Activated CD4-positive, alpha-beta T cell treated with anti-CD3 and anti-CD28 coated beads, Interleukin-2, amount 10 ng/mL, durations not matched to agents 24 days and 14 days (primary cell): ENCODE measurements at places on chromosomes 16 and 17. TPM values are rescaled to one million over a fixed set of nuclear protein-coding genes. Genes with fewer than 3 reads are reported as not detected.

The ABCC11 gene
- total RNA-seq, result 0.12 TPM in 1 of 2 replicates, not detected in the other

The CMTR2 gene
- total RNA-seq, result 20.0 and 20.8 TPM in 2 replicates

The SCGB1C2 gene
- total RNA-seq, result not detected in 2 replicates

The CSNK1D gene
- total RNA-seq, result 137 and 146 TPM in 2 replicates

The HASPIN gene
- 25.1 and 25.3 TPM in 2 replicates for total RNA-seq

The UTS2R gene
- 0.14 TPM in 1 of 2 replicates, not detected in the other for total RNA-seq

The KRT17 gene
- total RNA-seq, result not detected in 2 replicates

DNA sequence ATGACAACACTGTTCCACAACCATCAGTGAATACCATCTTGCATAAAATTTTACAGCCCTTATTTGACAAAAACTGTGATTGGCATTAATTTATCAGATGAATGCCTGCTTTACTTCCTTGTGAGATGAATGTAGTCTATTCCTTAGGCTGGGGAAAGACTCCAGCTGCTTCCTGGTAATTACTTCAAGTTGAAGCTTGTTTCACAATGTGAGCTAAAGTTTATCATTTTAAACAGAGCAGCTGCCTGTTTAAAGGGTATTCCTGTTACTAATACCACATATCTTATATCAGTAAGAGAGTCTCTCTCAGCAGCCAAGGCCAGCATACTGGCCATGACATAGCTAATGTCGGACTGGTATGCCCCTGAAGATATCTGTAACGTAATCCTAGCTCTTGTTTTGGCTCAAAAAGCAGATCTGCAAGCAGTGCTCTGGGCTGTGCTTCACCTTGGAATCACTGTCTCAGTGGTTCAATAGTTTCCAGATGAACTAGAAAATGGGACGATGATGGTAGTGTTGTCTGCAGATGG, 13.2 kb upstream of the ARL2BP start:
- DNase-seq, result no peak
- peaks cover 4% of the 10 kb centered on the region for H3K4me1 ChIP-seq
- no peaks in the 10 kb centered on the region for H3K27me3 ChIP-seq
- no peak overlapping the region for H3K4me3 ChIP-seq
- H3K27ac ChIP-seq, result no peak overlapping the region

DNA sequence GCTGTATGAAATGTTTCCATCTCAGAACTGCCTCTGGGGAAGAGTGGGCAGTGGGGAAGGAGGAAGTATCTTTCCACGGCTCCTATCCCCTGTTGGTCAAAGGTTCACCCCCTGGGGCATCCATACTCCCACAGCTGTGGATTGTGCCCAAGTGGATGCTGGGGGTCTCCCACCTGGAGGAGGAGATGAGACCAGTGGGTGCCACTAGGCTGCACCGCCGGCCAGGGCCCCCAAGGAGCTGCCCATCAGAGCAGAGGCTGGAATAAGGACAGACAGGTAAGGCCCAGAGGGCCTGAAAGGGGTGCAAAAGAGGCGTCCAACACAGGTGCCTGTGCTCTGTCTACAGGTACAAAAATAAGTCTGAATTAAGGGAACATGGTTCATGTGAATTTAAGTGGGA, 87.5 kb downstream of the WSCD1 start:
- no peaks in the 10 kb centered on the region for H3K27me3 ChIP-seq
- no peak overlapping the region for H3K27ac ChIP-seq
- H3K4me1 ChIP-seq, result no peaks in the 10 kb centered on the region
- H3K36me3 ChIP-seq, result no peaks in the 10 kb centered on the region
- no peak for DNase-seq

DNA sequence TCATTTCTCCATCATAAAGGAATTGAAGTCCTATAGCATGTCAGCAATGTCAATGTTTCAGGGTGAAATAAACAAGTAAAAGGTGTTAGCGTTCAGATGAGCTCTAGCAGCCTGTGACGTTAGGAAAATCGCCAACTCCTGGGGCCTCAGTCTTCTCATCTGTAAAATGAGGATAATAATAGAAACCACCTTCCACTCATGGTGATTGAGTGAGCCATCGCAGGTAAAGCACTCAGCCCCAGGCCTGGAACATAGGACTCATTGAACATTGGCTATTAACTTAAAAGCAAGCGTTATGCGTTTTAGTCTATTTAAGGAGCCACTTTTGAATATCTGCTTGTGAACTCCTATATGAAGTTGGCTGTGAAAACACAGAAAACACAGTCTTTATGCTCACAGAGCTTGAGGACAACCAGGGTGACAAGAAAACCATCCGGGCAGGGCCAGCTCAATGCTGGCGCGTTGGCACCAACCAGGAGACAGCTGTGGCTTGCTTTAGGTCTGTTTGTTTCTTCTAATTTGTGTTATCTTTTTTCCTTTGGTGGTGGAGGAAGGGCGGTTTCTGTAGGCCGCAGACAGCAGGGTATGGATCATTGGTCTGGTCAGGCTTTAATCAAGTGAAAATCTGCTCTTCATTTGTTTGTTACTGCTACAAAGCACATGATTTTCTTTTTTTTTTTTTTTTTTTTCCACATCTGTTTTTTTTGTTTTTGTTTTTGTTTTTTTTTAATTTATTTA, 35.7 kb upstream of the MED9 start:
- H3K36me3 ChIP-seq, result no peaks in the 10 kb centered on the region
- no peak overlapping the region for H3K27ac ChIP-seq
- no peaks in the 10 kb centered on the region for H3K4me1 ChIP-seq
- H3K4me3 ChIP-seq, result no peak overlapping the region
- no peak for DNase-seq
- H3K27me3 ChIP-seq, result peaks cover 1% of the 10 kb centered on the region

DNA sequence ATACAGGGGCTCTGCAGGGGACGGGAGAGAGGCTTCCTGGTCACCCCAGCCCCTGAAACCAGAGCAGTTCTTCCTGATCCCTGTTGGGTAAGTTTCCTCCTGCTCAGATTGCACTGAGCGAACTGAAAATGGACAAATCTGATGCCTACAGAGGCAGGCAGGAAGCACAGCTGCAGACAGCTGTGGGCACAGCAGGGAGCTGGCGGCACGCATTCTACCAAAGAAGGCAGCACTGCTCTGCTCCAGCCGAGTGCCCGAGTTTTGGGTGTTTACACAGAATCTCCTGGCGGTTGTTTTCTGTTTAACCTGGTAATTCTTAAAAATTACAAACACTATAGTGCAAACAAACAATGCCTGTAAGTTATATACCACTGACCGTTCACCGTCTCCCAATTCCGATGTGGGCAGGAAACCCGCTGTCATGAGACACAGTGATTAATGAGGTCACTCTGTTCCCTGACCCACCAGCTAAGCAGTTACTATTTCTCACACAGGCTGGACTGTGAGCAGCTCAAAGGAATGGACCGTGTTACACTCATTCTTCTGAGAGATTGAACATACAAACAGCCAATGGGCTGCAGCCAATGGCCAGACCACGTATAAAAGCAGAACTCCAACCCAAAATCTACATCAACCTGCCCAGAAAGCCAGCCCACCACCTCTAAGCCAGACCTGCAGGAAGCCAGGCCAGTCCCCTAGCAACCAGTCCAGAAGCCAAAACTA, 25.5 kb downstream of the NSMCE1 start:
- H3K4me1 ChIP-seq, result peaks cover 81% of the 10 kb centered on the region
- H3K36me3 ChIP-seq, result peaks cover 33% of the 10 kb centered on the region
- peak overlapping the region; percentile 82 for H3K27ac ChIP-seq
- no peaks in the 10 kb centered on the region for H3K27me3 ChIP-seq
- peak overlapping the region; percentile 61 for H3K4me3 ChIP-seq
- DNase-seq, result peak; percentile 78

DNA sequence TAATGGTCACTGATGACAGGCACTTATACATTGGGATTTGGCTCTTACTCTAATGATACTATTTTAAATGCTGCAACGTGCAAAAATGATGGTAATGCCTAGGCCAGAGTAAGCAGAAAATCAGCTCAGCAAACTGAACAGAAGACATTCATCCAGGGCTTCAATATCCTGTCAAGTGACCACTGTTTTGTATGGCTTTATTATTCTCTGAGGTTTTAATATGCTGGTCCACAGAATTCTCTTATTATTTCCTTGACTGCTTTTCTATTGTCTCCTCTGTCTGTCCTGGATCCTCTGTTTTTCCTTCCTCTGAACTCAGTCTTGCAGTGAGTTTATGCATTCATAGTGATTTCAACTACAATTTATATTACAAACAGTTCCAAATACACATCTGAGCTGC, 90.8 kb upstream of the PMFBP1 start:
- H3K4me3 ChIP-seq, result no peak overlapping the region
- no peaks in the 10 kb centered on the region for H3K36me3 ChIP-seq
- no peaks in the 10 kb centered on the region for H3K27me3 ChIP-seq
- no peak for DNase-seq
- no peak overlapping the region for H3K27ac ChIP-seq

- no peak overlapping the region for H3K27ac ChIP-seq
- peaks cover 18% of the 10 kb centered on the region for H3K27me3 ChIP-seq
- no peak for DNase-seq
- peaks cover 1% of the 10 kb centered on the region for H3K4me1 ChIP-seq
These were observed 52.4 kb downstream of the AXIN2 start for GRCh38 chr17:65509032-65509431.

DNA sequence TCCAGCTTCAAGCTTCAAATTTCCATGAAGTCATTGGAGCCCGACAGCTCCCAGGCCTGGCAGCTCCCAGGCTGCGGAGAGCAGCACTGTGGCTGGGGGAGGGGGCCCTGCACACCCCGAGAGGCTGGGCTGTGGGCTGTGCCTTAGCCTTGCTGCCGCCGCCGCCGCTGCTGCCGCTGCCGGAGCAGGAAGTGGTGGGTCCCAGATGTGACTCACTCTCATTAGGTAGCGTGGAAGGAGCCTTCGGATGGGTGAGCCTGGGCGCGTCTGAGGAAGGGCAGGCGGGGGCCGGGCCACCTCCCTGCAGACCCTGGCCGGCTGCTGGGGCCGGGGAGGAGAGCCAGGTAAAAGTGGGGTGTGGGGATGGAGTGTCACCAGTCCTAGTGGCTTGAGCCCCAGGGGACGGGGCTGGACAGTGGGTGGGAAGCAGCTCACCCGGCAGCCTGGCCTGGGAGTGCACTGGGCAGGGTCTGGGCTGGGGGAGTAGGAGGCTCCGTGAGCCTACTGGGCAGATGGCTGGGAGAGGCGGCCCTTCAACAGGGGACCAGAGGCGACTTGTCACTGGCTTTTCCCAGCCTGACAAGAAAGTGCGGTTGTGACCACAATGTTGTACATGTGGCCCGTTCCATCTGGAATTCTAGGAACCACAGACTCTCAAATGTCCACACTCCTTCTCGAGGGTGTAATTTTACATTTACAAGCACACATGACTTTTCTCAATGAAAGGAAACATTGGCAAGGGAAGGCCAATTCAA, at the start of gene ADCY7:
Gene ADCY7 (plus strand): TSS at position 215 of the 755 bp plus-strand sequence. CDS start 21,629 bp downstream, outside the sequence.
- peaks cover 12% of the 10 kb centered on the region for H3K36me3 ChIP-seq
- H3K4me3 ChIP-seq, result peak within 1 kb of the TSS; percentile 96
- H3K4me1 ChIP-seq, result peaks cover 60% of the 10 kb centered on the region
- no peaks in the 10 kb centered on the region for H3K27me3 ChIP-seq

GRCh38 chr16:27455700-27456099, 53.7 kb downstream of the IL21R start:
- H3K27ac ChIP-seq, result peak overlapping the region; percentile 76
- H3K36me3 ChIP-seq, result peaks cover 34% of the 10 kb centered on the region

GRCh38 chr16:58198803-58199411, 1.0 kb upstream of the CSNK2A2 start:
- peak overlapping the region; percentile 80 for H3K27ac ChIP-seq
- H3K4me1 ChIP-seq, result peaks cover 30% of the 10 kb centered on the region
- H3K36me3 ChIP-seq, result peaks cover 28% of the 10 kb centered on the region
- DNase-seq, result no peak
